ENCODE measurements at places on chromosomes 1 and 21.

DNA sequence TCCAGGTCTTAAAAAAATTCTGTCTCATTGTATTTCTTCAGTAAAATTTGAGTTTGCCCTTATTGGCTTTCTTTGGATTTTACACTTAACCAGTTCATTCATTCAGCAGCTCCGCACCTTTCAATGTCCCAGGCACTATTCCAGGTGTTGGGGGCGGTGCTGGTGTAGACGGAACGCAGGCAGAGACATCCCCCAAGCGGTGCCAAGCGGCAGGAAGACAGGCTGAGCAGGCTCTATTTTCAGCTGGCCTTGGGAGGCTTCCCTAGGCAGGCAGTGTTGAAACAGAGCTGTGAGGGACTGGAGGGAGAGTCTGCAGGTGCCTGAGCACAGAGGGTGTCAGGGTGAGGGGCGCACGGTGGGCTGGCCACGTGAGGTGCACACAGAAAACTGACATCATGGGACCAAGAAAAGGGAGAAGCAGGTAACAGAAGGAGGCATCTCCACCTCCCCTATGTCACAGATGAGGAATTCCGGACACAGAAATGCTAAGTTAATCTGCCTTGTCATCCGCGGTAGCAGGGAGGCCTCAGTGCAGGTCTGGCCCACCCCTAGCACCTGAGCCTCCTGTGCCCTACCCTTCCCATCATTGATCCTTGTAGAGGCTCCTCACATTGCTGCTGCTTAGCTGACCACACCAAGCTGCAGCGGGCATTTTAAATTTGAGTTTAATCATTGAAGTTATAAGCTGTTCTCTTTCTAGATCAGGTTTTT, 40.8 kb downstream of the SLC37A1 start:
- no peak for DNase-seq

GRCh38 chr1:44624268-44624901, 49.9 kb downstream of the TMEM53 start:
- DNase-seq: no peak

GRCh38 chr1:228339059-228339704, 67.5 kb downstream of the TRIM11 start:
- no peak for DNase-seq

DNA sequence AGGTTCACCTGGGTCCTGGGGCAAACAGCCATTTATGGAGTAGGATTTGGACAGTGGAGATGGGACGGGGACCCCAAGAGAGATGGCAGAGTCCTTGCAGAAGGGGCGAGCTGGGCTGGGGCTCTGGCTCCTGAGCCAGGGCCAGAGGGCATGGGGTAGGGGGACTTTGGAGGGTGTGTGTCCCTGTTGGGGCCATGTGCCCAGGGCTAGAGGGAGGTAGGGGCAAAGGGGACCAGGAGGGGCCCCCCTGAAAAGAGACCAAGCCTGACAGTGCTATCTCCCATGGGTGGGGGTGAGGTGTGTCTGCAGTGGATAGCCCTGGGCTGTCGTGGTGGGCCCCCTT, 92.3 kb downstream of the TRIM11 start:
- DNase-seq: no peak

DNA sequence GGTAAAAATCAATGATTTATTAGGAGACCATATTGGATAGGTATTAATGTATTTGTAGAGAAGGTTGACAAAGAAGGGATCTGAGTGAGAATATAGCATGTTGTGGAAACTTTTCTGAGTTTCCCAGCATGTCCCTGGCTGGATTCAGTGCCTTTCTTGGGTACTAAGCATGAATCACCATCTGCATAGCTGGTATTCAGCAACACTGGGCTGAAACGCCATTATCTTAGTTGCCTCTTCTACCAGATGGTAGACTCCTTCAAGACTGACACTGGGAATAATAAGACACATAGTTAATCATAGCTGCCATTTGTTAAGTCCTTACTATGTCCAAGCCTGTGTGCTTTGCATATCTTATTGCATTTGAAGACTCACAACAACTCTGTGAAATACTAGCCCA, 45.5 kb downstream of the ATP5PF start:
- peak; percentile 4 for DNase-seq

DNA sequence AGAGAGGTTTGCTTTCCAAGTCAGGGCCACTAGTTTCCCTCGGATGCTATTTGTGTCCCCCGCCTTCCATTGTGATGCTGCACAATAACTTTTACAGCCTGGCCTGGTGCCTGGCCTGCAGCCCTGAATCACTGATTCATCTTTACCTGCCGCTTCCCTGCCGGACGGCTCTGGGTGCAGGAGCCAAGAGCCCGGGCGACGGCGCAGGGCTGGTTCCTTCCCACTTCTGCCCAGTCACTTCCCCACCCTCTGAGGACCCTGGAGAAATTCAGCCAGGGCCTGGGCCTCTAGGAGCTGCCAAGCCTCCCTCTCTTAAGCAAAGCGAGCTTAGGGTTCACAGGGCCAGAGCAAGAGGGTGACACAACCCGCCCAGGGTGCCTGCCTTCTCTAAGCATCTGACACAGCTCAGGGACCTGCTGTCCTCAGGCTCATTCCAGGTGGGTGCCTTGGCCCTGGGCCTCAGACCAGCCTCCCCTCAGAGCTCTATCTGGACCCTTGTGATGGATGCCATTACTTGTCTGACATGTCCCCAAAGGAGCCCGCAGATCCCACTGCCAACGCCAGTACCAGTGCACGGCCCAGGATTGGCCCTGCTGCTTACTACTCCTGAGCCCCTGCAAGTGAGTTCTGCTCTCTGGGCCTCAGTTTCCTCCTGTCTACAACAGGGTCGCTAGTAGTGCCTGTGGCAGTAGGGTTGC, 381.0 kb upstream of the VAMP3 start:
- DNase-seq: no peak

- no peak for DNase-seq
Observed at GRCh38 chr1:99745061-99745460, 21.4 kb downstream of the FRRS1 start.

- peak; percentile 32 for DNase-seq
Observed at GRCh38 chr1:240149484-240150094, 57.9 kb downstream of the FMN2 start.

DNA sequence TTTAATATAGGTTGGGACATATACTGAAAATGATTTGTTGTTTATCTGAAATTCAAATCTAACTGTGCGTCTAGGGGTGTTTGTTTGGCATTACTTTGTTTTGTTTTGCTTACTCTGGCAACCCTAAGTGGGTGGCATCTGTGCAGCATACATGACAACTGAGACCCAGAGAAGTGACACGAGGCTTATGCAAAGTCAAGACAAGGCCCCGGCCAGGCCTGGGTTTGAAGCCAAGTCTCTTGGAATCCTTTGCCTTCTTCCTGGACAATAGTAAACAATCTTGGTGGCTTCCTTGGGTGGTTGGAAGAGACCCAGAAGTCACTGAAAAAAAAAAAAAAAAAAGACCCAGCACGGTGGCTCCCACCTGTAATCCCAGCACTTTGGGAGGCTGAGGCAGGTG, 197.6 kb upstream of the TMEM51 start:
- DNase-seq: no peak

DNA sequence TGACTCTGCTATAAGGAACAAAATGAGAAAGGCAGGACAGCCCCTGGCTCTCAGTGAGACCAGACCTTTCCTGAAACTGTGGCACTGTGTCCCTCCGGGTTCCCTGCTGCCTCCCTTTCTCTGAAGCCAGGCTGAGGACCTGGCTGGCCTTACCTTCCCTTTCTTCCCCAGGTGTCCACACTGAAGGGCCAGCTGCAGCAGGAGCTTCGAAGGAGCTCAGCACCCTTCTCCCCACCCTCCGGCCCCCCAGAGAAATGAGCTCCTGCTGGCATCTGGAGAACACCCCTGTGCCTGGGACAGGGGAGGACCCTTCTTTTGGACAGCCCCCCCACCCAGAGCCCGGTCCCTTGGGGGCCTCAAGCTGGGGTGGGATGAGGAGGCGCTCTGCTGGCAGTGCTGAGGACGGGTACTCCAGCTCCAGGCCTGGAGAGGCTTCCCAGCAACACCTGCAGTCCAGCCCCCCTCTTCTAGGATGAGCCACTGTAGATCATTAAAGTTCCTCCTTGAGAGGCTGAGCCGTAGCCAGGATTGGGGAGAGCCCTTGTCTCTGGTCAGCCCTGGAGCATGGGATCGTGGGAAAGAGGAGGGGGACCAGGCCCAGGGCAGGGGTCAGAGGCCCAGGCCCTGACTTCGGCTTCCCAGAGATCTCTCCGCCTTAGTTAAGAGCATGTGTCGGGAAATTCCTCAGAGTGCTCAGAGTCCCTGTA, 8.1 kb downstream of the MFAP2 start:
- no peak for DNase-seq

GRCh38 chr1:84884671-84885389, 8.2 kb downstream of the LPAR3 start:
- DNase-seq: no peak

GRCh38 chr1:201990427-201990826, 8.0 kb downstream of the RNPEP start:
- DNase-seq: no peak

Measured in brain microvascular endothelial cell (primary cell).